ENCODE measurements at places on chromosomes 7 and 10.

DNA sequence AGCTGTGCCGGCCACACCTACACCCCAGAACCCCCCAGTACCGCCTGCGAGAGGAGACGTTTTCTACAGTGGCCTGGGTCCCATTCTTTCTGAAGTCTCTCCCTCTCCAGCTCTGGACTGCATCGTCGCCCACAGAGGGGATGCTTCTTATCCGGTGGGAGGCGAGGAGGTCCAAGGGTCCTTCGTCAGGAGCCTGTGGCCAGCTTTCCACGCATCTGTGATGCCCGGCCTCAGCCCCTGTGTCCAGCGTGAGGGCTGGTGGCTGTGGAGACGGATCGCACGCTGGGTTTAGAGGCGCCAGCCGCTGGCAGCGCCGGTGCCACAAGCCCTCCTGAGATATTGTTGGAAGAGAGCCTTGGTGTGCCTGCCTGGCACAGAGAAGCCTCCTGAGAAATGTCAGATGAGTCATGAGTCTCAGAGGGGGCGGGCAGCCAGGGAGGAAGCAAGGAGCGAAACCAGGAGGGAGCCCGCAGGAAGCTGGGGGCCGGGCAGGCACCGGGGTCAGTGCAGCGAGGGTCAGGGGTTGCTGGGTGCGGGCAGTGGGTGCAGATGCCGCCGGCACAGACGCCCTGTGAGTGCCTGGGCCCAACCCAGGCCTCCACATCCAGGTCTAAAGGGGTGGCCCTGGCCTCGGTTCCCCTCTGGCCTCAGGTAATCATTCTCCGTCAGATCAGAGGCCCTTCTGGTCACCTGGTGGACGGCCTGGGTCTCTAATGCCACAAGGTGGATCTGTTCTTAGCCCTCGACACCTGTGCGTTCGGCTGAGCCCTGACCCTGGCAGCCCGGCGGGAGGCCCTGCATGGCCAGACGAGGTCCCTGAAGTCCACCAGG, 86.0 kb upstream of the DIP2C start:
- no peak for DNase-seq

- DNase-seq, result no peak
These were observed 536 bp upstream of the POM121 start for GRCh38 chr7:72924386-72924732.

- DNase-seq, result no peak
These were observed 50.1 kb upstream of the DNAAF5 start for GRCh38 chr7:676246-676971.

- no peak for DNase-seq
These were observed 48.7 kb upstream of the RELN start for GRCh38 chr7:104038136-104038535.
